ENCODE measurements at places on chromosomes 5 and 9.

DNA sequence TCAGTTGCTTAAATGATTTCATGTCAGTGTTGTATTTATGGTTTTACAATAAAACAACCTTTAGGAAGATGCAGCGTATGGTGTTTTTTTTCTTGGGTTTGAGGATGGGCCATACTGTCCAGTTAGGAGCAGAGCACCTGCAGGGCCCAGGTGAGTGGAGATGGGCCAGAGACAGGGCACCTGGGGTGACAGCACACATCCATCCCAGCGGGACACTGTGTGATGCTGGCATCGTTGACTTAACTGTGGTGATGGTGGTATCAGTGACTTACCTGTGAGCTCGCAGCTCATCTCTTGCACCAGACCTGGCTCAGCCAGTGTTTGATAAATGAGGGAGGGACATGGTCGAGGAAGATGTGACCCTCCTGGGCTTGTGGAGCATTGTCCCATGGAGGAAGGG lies 21.6 kb downstream of the AMBP start:
- DNase-seq, result no peak

- no peak for DNase-seq
Measured at GRCh38 chr9:33442125-33442524, 5.3 kb downstream of the AQP3 start.

DNA sequence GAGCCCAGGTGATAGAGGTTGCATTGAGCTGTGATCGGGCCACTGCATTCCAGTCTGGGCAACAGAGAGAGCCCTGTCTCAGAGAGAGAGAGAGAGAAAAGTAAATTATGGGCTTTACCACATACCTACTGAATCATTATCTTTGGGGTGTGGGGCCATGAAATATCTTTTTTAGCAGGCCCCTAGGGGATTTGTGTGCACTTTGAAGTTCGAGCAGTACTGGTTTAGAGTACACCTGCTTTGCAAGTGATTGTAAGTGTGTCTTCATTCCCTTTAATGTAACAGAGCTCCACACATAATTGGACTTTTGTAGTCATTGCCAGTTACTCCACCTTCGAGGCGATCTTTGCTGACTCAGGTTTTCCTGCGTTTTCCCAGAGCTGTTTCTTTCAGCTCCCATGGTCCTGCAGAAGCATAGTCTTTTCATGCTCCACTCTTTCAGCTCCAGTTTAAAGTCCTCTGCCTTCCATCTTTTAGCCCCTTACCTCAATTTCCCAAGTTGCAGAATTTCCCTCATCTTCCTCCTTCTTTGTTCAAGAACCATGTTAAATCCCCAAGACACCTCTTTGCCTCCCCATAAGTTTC lies 24.0 kb upstream of the FRMPD1 start:
- DNase-seq, result no peak

GRCh38 chr9:131421691-131422090 lies 27.8 kb downstream of the PRRC2B start:
- no peak for DNase-seq

DNA sequence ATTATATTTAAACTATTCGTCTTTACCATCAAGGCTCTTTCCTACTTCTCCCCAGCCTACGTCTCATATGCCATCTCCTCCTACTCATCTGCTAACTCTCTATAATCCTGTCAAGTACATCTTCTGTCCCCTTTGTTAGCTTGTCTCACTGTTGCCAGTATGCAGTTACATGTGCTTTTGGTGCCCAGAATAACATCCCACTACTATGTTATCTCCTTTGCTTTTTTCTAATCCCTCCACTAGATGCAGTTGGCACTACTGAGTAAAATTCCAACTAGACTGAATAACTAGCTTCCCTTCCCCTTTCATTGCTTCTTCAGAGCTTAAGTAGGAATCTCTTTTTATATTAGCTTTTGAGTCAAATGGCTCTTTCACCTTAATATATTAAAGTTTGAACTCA lies 3.0 kb upstream of the ARRDC3 start:
- no peak for DNase-seq

- DNase-seq, result no peak
Measured at GRCh38 chr5:175748650-175749049, 90.8 kb downstream of the HRH2 start.

DNA sequence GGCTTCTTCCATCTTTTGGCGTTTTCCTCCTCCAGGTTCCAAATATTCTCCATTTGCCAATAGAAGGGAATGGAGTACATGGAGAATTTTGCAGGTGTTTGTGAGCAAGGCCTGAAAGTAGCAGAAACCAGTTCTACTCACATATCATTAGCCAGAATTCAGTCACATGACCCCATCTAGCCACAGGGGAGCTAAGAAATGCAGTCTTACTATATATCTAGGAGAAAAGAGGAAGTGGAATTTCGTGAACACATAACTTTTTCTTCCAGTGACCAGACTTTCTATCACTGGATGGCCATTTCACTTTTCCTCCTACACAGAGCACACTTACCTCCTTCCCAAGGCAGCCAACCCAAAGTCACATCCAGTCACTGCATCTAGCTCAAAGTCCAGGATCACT lies 55.1 kb downstream of the LOX start:
- peak; percentile 45 for DNase-seq

DNA sequence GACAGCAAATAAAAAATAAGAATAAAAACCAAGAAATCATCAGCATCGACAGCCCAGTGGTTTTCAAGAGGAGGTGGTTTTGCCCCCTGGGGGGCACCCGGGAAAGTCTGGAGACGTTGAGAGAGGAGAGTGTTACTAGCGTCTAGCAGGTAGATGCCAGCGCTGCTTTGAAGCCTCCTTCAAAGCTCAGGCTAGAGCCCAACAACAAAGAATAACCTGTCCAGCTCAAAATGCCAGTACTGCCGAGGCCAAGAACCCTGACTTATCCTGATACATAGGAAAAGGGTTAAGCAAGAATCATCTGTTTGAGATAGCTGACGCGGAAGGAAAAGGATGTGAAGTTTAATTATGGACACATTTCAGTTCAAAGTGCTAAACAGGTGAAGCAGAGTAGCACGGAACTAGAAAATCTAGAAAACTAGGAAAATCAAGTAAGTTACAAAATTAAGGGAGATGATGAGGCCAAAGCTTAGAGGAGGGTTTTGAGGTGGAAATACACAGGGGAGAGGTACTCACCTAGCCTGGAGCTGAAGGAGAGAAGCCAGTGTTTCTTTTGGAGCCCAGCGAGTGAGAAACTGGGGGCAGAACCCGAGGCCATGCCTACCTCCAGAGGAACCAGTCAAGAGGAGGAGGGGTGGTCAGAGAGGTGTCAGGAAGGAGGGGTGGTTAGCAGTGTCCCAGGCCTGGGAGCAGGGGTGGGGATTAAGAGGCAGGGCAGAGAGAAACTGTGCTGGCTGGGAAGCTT lies 121.0 kb upstream of the RETREG1 start:
- DNase-seq, result no peak

- no peak for DNase-seq
Measured at GRCh38 chr9:69923972-69924371, 103.4 kb downstream of the CFAP95 start.

DNA sequence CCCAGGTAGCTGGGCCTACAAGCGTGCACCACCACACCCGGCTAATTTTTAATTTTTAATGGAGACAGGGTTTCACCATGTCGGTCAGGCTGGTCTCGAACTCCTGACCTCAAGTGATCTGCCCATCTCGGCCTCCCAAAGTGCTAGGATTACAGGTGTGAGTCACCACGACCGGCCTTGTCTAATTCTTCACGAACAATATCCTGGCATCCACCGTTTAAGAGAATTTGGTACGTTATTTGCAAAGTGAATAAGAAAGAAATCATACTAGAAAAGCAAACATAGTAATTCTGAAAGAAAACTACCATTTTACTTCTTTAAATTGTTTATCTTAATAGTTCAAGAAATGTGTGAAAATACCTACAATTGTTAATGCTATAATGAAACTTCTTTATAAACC lies 42.9 kb upstream of the TRIO start:
- no peak for DNase-seq

DNA sequence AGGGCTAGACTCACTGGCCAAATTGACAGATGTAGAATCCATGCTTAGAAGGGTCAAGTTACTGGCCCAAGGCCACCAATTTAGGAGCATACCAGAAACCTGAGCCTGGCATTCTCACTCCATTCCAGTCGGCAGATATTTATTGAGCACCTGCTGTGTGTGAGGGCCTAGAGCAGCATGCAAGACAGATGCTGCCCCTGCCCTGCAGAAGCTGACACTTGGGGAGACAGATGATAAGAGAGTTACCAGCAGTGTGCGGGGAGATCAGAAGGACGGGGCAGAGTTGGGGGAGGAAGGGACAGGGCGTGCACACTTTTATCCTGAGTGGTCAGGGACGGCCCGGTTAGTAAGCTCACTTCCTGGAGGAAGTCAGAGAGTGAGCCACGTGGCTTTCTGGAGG lies 111.5 kb upstream of the RAPGEF1 start:
- DNase-seq, result no peak

GRCh38 chr5:80191991-80192398 lies 63.9 kb downstream of the SERINC5 start:
- no peak for DNase-seq

DNA sequence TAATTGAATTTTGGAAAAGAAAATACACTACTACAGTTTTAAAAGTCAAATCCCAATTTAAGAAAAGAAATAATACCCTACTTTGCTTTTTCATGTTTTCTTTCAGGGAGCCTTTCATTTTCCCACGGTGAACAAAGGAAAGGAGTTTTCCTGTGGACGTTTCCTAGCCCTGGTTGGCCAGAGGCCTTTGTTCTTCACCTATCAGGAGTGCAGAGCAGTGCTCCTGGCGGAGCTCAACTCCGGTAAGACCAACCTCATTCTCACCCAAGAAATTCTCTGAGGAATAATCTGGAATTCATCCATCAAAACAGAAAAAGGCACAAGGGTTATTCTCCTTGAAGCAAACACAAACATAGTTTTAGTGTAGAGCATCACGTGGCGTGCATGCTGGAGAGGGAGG lies 248.9 kb downstream of the ADGRV1 start:
- no peak for DNase-seq

GRCh38 chr5:43772764-43773477 lies 169.9 kb downstream of the NNT start:
- peak; percentile 77 for DNase-seq

GRCh38 chr5:30878296-30878695 lies 315.2 kb upstream of the CDH6 start:
- DNase-seq, result no peak

GRCh38 chr5:88377705-88378656 lies 109.3 kb upstream of the TMEM161B start:
- peak; percentile 28 for DNase-seq

GRCh38 chr9:90441814-90442213 lies 200.8 kb downstream of the DIRAS2 start:
- DNase-seq, result no peak

DNA sequence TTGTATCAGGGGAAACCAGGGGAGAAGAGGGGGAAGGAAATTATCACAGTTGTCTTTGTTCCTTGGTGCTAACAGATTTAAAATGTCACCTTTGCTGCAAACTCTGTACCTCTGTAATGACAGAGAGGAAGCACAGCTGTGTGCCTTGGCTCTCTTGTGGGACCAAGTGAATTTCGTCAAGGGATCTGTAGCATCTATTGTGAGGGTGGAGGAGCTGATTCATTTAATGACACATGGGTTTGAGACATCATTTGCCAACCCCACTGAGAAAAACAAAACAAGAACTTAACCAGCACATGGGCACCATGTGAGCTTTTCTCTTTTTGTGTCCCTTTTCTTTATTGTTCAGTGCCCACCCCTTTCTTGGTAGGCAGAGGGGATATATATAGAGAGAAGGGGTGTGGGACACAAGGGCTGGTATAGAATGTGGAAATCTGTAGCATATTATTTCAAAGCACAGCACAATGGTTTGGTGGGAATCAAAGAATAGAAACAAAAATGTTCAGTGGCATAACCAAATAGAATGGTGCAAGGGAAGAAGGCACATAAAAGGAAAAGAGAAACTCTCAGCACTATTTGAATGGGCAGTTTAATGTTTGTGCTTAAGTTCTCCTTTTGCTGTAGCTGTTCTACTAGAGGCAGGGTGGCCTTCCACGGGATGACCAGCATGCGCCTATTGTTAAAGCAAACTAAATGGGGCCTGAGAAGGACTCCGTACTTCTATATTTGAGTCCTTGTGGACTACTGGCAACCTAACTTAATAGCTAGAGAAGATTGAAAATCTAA lies 63.3 kb downstream of the LIX1 start:
- DNase-seq, result peak; percentile 57

GRCh38 chr5:68631884-68632283 lies 416.3 kb downstream of the PIK3R1 start:
- DNase-seq, result no peak

- DNase-seq, result no peak
Measured at GRCh38 chr5:136749016-136749415, 383.7 kb upstream of the TRPC7 start.

DNA sequence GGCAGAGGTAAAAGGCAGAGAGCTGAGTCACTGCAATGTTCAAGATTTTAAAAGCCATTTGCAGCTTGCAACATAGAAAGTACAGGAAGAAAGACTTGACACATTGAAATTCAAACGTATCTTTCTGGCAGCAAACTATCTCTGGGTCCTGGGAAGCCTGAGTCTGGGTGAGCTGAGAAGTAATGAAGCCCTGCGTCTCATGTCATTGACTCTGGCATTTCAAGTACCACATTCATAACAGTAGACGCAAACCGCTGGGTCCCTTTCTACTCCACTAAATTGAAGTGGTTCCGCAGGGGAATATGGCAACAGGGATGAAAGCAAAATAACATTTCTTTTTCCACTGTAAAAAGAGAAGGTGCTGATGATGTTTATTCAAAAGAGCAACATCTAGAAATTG lies 694.3 kb downstream of the BRINP1 start:
- no peak for DNase-seq

GRCh38 chr9:123276551-123276950 lies 8.2 kb upstream of the STRBP start:
- DNase-seq, result no peak

DNA sequence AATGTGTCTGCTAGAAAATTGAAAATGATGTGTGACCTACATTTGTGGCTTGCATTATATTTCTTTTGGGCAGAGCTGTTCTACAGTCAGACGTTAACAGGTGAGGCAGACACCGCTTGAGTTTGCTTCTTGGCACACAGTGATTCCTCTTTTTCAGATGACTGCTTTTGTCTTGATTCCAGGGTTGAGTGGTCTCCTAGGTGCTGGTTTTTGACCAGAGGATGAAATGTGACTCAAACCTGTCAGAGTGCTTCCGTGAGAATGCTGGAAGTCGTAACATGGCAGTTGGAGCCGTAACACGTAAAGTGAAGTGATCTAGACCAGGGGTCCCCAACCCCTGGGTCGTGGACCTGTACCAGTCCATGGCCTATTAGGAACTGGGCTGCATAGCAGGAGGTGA lies 28.3 kb upstream of the NDFIP1 start:
- DNase-seq, result no peak

- DNase-seq, result peak; percentile 68
Measured at GRCh38 chr9:107874591-107875369, 385.2 kb upstream of the KLF4 start.

GRCh38 chr5:59596586-59597350 lies 296.8 kb downstream of the PDE4D start:
- peak; percentile 66 for DNase-seq

DNA sequence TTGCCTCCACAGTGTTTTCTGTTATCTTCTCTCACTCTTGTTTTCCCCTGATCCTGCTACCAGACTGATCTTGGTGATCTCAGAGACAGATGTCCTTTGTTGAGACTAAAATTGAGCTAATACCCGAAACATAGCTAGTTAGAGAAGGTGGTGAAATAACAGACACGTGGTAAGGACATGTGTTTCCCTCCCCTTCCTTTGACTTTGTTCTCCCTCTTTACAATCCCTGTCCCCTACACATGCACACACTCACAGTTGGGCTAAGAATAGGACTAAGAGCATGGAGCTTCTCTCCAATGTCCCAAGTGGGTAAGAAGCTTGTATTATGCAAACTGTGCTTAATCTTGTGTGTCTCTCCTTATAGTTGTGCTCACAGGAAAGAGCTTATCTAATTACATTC lies 1603.0 kb upstream of the C9orf72 start:
- no peak for DNase-seq
